A549 (cell line): ENCODE measurements at places on chromosomes 1 and 21. TPM values are rescaled to one million over a fixed set of nuclear protein-coding genes. Genes with fewer than 3 reads are reported as not detected.

Gene CYP4Z1
- polyA plus RNA-seq, result not detected in 3 replicates

Gene C1orf210
- polyA plus RNA-seq, result not detected in 3 replicates

- DNase-seq, result no peak
These were observed 205.0 kb downstream of the TNR start for GRCh38 chr1:175538442-175538841.

DNA sequence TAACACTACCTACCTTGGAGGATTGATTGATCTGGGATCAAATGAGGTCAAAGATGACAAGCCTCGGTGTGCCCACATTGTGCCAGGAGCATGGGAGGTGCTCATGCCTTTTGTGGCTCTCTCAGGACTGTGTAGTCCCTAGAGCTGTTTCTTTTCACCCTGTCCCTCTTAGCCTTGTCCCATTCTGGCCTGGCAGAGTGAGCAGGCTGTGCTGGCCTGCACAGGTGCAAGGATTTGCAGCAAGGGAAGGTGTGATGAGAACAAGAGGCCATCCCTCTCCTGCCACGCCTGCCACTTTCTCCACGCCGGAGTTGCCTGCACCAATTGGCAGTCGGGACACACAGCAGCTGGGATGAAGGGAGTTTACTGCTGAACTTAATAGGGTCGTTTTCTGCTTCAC lies 410.6 kb upstream of the VAMP3 start:
- no peak for DNase-seq

DNA sequence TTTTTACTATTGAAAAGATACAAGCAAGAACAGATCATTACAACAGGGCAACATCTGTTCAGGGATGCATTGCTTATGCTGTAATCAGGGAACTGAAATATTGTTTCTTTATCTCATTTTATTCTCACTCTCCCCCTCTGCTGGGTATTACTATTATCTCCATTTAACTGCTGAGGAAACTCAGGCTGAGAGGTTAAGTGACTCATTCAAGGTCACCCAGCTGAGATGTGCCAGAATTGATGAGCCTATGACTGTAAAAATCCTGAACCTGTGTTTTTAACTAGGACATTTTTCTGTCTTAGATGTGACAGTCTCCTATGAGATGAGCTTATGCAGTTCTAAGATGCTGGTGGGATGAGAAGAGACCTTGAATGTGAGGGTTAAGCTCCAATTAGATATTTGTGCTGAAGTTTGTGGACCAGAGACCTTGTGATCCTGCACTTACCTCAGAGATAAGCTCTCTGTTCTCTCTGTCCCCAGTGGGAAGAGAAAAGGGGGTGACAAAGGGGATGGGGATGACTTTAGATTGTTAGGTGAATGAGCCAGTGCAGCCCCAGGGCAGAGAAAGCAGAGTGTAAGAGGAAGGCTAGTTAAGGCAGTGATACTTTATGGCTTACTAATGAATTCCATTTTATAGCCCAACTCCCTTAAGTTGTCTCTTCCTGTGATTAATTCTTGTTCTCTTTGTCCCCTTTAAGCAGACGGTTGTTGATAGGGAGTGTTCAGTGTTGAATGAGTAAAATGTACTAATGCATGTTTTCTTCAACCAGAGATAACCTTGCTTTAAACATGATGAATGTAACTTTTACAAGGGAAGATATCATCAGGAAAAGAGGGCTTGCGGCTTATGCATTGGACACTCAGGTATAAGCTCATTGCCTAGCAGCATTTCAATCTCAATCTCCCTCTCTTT lies 111.4 kb downstream of the HLX start:
- peak; percentile 30 for DNase-seq

GRCh38 chr1:95278173-95279006 lies 44.4 kb downstream of the RWDD3 start:
- no peak for DNase-seq

DNA sequence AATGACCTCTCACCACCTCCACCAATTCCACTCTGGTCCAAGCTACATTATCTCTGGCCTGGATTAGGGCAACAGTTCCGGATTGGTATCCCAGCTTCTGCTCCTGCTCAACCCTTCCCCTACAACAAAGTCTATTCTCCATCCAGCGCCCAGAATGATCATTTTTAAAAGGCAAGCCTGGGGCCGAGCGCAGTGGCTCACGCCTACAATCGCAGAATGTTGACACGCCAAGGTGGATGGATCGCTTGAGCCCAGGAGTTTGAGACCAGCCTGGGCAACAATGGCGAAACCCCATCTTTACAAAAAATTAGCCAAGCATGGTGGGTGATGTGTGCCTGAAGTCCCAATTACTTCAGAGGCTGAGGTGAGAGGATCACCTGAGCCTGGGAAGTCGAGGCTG lies 2.2 kb downstream of the LYST start:
- no peak for DNase-seq

DNA sequence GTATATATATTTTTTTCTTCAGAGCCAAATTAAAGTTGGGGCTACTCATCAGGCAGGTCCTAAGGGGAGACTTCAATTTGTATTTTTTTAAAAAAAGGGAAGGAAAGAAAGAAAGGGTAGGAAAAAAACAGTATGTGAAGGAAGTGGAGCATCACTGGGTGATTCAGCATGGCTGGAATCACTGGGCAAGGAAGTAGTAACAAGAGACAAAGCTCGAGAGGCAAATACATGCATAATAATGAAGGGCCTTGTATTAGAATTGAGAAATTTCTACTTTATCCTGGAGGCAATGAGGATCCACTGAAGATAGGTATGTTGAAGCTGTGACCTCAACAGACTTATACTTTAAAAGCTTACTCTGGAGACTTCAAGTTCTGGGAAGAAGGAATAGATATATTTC lies 184.4 kb downstream of the COQ8A start:
- no peak for DNase-seq

DNA sequence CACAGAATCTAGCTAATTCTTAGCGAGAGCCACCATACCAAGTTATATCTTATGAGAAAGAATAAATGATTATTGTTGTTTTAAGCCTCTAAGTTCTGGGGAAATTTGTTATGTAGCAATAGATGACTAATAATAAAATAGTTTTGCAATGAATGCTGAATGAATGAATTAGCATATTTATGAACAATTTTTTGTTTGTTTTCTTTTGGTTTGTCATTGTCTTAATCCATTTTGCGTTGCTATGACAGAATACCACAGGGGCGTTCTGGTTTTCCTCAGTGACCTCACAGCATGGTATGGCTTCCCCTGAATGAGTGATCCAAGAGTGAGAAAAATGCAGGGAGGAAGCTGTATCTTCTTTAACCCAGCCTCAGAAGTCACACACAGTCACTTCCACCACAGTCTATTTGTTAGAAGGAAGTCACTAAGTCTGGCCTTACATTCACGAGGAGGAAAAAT lies 53.8 kb upstream of the HPDL start:
- DNase-seq, result no peak
